Dorsolateral prefrontal cortex (tissue), 122 donors: ENCODE measurements at places on chromosomes 11 and 22.

DNA sequence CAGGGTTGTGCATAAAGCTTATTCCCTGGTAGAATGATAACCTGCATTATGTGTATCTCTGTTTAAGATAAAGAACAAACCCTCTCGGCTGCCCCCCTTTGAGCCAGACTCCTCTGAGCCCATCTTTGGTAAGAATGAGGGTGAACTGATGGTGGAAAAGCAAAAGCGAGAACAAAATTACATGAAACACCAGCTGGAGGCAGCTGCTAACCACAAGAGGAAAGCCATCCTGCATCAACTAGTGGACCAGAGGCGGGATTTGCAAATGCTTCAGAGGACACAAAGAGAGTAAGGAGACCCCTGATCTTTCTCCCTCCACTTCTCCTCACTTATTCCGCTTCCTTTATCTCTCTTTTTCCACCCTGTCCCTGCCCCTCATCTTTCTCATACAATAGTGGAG, 40.3 kb downstream of the CCDC81 start:
- DNase-seq: no peak

DNA sequence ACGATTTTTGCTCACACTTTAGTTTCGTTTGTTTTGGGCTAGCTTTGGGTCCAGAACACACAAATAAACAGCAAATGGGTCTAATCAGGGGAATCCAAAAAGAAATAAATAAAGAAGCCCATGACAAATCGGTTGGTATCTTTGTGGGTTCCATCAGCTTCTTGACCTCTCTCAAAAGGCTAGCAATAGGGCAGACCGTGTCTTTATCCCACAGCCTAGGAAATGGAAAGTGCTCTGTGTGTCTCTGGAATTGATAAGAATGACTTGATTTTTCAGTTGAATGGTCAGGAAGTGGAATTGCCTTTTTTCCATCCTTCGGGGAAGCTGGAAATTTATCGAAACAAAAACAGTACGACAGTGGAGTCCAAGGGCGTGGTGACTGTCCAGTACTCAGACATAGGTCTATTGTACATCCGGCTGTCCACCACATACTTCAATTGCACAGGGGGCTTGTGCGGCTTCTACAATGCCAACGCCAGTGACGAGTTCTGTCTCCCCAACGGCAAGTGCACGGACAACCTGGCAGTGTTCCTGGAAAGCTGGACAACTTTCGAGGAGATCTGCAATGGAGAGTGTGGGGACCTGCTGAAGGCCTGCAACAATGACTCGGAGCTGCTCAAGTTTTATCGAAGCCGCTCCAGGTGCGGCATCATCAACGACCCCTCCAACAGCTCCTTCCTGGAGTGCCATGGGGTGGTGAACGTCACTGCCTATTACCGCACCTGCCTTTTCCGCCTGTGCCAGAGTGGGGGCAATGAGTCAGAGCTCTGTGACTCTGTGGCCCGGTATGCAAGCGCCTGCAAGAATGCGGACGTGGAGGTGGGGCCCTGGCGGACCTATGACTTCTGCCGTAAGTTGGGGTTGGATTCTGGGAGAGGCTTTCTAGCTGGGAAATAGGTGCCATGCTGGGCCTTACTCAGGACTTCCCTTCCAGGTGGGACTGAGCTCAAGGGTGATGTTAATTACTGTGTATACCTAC, 28.6 kb downstream of the TECTA start:
- no peak for DNase-seq

GRCh38 chr22:34866495-34867131, 199.3 kb upstream of the ISX start:
- DNase-seq: no peak

- DNase-seq: no peak
These were observed 340.4 kb upstream of the NCAM1 start for GRCh38 chr11:112620621-112621394.

DNA sequence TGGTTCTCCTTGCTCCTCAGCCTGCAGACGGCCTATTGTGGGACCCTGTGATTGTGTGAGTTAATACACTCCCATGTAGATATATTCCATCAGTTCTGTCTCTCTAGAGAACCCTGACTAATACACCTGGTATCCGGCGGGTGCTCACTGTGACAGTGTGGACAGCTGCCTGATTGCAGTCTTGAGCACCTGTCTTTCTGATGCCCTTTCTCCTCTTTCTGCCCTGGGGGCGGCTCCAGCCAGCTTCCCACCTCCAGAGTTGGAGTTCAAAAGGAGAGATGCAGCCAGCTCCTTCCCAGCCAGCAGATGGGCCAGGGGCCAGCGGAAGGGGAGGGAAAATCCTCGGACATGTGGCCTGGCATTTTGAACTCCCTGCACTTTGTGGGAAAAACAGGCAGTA, 15.0 kb downstream of the SMIM38 start:
- DNase-seq: no peak

- DNase-seq: peak; percentile 51
These were observed 112.7 kb upstream of the OR4B1 start for GRCh38 chr11:48103621-48104567.

GRCh38 chr11:128523641-128524040, 63.7 kb downstream of the ETS1 start:
- no peak for DNase-seq

DNA sequence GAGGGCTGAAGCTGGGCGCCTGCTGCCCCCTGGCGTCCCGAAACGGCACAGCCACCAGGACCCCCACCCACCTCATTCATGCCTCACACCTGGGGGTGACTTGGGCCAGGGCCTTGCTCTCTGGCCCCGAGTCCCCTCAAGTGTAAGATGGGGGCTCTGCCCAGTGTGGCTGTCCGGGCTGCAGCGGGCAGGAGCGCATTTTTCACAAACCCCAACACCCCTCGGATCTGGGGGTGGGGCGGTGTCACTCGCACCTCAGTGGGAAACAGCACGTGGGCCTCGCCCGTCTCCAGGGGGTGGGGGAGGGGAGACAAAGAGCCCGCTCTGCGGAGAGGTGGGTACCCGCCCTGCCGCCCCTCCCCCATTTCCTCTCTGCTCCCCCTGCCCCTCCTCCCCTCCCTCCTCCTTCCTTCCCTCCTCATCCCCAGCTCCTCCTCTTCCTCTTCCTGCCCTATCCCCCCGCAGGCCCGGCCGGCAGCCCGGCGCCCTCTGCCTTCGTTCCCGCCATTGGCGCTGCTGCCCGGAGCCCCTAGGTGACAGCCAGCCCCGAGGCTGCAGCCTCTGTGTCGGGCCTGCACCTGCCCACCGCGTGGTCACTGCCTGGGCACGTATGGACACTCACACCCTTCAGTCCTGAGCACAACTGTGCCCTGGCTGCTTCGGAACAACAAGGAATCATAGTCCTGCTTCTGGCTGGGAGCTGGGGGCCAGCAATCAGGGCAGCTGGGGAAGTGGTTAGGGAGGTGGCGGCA, 6.8 kb upstream of the CDKN1C start:
- no peak for DNase-seq

DNA sequence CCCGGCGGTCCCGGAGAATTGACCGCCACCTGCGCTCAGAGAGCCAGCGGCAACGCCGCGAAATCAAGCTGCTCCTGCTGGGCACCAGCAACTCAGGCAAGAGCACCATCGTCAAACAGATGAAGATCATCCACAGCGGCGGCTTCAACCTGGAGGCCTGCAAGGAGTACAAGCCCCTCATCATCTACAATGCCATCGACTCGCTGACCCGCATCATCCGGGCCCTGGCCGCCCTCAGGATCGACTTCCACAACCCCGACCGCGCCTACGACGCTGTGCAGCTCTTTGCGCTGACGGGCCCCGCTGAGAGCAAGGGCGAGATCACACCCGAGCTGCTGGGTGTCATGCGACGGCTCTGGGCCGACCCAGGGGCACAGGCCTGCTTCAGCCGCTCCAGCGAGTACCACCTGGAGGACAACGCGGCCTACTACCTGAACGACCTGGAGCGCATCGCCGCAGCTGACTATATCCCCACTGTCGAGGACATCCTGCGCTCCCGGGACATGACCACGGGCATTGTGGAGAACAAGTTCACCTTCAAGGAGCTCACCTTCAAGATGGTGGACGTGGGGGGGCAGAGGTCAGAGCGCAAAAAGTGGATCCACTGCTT, 25.5 kb downstream of the GNAZ start:
- DNase-seq: no peak

DNA sequence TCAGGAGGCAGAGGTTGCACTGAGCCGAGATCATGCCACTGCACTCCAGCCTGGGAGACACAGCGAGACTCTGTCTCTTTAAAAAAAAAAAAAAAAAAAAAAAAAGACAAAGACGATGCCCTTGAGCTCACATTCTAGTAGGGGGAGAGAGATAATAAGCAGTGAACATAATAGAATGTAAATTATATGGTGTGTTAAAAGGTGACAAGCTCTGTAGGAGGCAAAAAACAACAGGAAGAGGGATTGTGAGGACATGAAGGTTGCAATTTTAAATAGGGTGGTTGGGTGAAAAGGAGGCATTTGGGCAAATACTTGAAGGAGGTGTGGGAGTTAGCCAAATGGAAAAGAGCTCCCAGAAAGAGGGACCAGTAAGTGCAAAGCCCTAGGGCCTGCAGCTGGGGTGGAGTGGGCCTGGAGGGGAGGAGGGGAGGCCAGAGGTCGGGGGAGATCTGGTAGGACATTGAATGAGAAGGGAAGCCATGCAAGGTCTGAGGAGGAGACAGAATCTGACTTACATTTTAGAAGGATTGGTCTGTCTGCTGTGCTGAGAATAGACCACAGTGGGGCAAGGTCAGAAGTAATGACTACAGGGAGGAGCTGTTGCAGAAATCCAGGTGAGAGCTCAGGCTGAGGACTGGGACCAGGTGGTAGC, 26.6 kb downstream of the P2RY2 start:
- no peak for DNase-seq

- DNase-seq: no peak
These were observed 24.2 kb downstream of the CPT1A start for GRCh38 chr11:68817554-68817953.

DNA sequence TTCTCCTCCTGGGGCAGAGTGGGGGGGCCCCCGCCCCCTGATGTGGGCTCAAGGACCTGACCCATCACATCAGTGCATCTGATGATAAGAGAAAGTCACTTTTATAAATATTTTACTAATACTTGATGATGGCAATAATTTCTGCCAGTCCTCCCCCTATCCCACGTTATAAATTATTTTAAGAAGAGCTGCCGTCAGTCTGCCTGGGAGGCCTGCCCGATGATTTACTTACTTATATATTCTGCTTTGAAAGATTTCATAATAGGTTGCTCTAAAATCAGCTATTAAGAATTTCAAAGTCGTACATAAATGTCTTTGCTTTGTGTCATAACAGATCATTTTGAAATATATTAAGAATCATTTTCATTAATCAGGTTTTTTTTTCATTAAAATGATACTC, 58.8 kb downstream of the MYO18B start:
- DNase-seq: no peak
